Tongue (tissue), 3 donors: ENCODE measurements at places on chromosomes 4 and X. TPM values are rescaled to one million over a fixed set of nuclear protein-coding genes. Genes with fewer than 3 reads are reported as not detected.
A peak's percentile ranks its signal among the peaks of the same experiment; 100 is the strongest.

DNA sequence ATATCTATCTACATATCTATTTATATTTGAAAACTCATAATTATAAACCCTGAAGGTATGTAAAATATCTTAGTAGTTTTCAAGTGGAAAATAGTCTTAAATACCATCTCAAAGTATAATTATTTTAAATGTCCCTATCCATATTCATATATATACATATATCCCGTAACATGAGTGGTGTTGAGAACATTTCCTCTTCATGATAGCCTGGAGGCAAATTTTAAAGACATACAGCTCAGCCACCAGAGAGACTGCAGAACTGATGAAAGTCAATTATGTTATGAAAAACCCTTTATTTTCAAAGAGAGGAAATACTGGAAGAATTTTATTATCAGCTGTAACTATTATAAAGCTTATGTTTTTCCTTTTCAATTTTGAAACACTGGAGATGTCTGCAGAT, 1806.7 kb upstream of the PCDH7 start:
- no peak for DNase-seq

DNA sequence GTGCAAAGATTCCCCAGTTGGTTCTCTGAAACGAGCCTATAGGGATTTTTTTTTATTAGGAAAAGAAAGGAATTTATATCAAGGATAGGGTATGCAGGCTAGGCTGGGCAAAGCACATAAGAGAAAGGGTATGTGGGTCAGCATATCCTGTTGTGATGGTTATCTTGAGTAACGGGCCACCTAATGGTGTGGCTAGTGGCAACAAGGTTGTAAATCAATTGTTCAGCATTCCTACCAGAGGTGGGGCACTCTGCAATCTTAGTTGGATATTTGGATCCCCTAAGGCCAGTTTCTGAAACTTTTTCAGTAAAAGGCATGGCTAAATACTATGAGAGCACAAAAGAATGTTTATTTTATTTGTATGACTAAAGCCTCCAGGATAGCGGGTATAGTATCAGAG, 42.7 kb downstream of the DCAF12L1 start:
- DNase-seq: no peak

DNA sequence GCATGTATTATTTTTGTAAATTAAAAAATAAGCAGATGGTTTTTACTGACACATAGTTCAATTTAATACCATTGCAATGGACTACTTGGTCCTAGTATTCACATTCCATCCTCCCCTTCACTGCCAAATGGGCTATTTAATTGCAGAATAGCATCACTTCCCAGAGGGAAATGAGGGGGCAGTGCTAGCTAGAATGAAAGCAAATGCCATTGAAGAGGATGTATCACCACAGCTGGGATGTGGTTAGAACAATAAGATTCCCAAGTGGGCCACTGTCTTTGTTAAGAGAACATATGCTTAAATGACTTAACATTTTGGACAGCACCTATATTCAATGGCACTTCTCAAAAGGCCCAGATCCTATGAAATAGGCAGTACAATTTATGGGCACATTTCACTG, 224.7 kb downstream of the RBMX2 start:
- DNase-seq: no peak

CTAG1A gene
- total RNA-seq: not detected

ZNF157 gene
- total RNA-seq: 0.92 TPM

- no peak for DNase-seq
These were observed 40.4 kb upstream of the NOCT start for GRCh38 chr4:138975225-138975624.

OTUD5 gene
- 30.8 TPM for total RNA-seq

GRCh38 chr4:182475539-182475938, 232.3 kb downstream of the TENM3 start:
- no peak for DNase-seq

SSX1 gene
- not detected for total RNA-seq

DNA sequence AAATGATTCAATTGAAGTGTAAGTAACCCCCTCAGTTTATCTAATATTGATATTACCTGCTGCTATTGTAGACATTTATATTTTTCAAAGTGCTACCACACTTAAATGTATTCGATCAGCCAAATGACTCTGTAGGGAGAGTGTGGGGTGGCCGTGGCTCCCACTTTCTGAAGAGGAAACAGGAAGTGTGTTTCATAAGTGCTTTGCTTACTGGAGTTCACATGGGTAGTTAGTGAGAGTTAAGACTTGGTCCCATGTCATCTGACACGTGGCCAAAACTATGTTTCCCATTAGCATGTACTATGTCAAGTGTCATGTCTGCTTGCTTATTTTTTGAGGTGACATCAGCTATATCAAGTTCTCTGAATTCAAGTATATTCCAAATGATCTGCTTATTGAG, 308.1 kb upstream of the GATB start:
- DNase-seq: no peak

DNA sequence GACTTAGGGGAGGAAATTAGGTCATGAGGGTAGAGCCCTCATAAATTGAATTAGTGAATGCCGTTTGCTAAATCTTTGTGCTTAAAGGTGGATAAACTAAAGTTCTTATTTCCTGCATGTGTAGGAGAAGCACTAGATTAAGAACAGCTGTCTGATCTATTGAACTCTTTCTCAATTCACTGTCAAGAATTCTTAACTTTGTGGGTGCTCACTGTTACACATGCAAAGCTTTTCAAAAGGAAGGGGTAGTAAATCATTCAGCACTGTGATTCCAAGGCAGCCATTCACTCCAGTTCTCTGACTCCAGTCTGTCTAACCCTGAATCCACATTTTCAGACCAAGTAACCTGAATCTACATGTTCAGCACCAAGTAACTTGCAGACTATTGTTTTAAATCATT, 1520.1 kb downstream of the PCDH18 start:
- no peak for DNase-seq

MAGEA2 gene
- not detected for total RNA-seq

DNA sequence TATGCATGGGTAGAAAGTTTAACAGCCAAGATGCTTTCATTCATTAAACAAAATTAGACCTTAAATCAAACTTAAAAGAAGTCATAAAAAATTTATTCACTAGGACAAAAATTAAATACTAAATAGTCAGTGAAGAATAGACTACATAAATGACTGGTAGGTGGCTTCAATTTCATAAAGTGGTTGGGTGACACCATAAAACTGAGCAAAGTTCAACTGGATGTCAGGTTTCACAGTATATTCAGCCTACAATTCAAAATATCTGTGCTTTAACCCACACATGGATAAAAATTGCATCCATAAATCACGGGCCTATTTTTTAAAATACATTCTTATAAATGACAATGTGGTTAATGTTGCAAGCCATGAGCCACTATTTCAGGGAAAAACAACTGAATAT, 582.3 kb downstream of the IL15 start:
- no peak for DNase-seq

RAP2C gene
- 32.9 TPM for total RNA-seq

EPGN gene
- total RNA-seq: not detected

GRCh38 chr4:125044886-125045285, 269.9 kb upstream of the FAT4 start:
- DNase-seq: no peak

DNA sequence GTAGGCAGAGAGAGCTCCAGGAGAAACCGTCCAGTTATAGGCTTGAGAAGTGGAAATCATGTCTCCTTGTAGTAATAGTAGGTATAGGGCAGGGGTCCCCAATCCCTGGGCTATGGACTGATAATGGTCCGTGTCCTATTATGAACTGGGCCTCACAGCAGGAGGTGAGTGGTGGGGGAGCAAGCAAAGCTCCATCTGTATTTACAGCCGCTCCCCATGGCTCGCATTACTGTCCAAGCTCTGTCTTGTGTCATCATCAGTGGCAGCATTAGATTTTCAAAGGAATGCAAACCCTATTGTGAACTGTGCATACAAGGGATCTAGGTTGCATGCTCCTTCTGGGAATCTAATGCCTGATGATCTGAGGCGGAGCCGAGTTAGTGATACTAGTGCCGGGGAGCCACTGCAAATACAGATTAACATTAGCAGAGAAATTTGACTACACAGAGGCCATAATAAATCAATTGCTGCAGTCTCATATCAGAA, 67.6 kb downstream of the MRPL1 start:
- DNase-seq: no peak

PLAC1 gene
- 1.4 TPM for total RNA-seq

MAGEA3 gene
- total RNA-seq: not detected

TFE3 gene
- 27.1 TPM for total RNA-seq

ZAR1 gene
- total RNA-seq: not detected

DNA sequence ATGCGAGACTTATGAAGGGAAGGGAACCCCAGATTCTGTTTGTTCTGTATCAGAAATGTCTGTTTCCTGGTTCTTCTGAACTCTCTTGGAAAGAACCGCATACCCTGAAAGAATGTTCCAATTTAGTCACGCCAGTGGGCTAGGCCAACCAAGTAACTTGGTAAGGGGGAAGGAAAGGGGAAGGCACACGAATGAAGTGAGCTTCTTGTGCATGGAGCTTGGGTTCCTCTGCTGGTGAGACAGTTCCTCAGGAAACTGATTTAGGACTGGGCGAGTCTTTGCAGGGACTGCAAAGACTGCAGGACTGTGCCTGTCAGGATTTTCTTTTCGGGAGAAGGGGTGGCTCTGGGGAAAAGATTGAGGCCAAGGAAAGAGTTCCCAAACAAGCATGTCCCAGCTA, 35.6 kb downstream of the FRMPD3 start:
- peak; percentile 58 for DNase-seq

RAB39B gene
- total RNA-seq: 0.51 TPM

DNA sequence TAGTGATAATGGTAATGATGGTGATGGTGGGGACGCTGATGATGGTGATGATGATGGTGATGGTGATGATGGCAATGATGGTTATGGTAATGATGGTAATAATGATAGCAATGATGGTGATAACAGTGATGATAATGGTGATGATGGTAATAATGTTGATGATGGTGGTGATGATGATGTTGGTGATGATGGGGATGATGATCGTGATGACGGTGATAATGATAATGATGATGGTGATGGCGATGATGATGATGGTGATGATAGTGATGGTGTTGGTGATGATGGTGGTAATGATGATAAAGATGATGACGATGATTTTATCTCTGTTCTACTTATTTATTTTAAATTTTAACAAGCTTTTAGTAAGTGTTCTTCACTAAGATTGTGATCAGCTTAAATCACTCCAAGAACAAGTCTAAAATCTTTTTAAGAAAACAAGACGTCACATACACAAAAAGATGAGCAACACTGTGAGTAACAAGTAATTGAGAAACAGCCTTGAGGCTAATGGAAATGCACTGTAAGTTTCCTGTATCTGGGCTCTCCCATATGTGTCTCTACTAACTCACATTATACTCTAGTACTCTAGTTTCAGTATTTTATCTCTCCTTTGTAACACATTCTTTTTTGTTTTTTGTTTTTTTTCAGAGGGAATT, 480.2 kb upstream of the PRKX start:
- no peak for DNase-seq

TMEM31 gene
- total RNA-seq: not detected

GAB1 gene
- 49.6 TPM for total RNA-seq

MAGEC3 gene
- not detected for total RNA-seq

DNA sequence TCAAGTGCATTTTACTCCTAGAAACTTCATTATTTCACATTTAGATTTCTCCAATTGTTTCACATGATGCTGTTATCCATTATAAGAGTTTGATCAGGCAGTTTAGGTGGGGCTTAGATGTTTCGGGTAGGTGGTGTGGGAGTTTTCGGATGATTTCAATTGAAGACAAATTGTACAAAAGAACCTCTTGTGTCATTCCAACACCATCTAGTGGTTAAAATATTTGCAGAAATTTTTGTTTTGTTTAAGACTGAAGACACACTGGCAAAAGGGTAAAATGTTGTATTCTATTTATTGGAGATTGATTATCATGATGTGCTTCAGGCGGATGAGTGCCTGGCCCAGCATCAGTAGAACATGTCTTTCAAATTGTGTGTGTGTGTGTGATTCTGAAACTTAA, 212.7 kb downstream of the SH3BGRL start:
- no peak for DNase-seq

DNA sequence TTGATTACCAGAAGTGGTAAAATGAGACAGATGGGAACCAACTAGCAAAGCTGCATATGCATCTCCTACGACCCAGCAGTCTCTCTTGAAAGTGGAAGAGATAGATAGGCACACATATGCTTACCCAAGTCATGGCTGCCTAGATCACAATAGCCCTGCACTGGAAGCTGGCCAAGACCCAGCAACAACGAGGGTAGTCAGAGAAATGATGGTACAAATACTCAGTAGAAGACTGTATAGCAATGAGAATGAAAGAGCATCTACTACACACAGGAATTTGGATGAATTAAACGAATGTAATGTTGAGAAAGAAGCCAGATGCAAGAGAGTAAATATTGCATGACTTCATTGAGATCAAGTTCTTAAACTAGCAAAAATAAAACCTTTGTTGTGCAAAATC, 100.3 kb upstream of the FAT1 start:
- peak; percentile 27 for DNase-seq

DNA sequence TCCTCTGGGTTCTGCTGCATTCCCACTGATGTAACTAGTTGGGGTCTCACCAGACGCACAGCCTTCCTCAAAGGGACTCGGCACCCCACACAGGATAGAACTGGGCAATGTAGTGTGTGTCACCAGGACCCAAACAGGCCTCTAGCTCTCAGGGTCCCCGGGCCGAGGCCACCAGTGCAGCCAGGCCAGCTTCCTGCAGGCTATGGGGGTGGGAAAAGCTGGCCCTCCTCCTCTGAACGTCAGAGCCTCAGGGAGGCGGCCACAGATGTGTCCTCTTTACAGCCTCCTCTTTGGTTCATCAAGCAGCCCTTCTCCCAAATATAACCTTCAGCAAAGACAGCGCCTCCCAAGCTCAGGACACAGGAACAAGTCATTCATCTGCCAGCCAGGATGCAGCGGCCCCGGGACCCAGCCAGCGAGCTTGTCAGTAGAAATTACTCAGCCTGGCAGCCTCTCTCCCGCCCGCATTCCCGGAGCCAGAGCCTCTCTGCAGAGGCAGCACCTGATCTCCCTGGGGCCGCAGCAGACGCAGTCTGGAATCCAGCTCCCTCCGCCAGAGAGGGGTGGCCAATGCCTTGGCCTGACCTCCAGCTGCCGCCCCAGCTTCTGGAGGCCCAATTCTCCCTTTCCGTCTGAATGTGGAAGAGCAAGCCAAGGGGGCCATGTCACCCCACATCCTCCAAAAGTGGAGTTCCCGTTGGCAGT, 288.5 kb downstream of the FBXW7 start:
- no peak for DNase-seq

DNA sequence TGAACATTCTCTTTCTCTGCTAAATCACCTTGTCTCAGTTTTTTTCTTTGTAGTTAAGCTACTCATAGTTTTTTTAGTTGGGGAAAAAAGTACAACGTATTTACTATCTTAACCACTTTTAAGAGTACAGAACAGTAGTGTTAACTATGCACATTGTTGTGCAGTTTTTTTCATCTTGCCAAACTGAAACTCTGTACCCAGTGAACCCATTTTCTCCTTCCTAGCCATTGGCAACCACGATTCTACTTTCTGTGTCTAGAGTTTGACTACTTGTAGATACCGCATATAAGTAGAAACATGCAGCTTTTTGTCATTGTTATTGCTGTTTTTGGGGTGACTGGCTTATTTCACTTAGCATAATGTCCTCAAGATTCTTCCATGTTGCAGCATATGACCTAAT, 10.0 kb downstream of the N4BP2 start:
- no peak for DNase-seq
